ENCODE measurements at places on chromosomes 5 and 9.
A peak's percentile ranks its signal among the peaks of the same experiment; 100 is the strongest.

DNA sequence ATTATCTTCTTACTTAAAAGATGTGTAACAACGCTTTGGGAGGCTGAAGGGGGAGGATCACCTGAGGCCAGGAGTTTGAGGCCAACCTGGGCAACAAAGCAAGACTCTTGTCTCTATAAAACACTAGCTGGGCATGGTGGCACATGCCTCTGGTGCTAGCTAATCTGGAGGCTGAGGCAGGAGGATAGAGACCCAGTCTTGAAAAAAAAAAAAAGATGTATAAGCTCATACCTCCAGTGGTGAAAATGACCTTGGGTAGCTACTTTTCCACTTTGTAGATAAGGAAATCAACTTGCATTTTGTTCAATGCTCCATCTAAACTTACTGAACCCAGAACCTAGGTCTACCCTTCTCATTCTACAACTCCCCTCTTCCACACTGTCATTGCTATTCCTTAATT is 16.6 kb downstream of the ARRDC3 start:
- no peak for DNase-seq

- DNase-seq: no peak
These were observed 56.6 kb upstream of the CAMK4 start for GRCh38 chr5:111167551-111167950.

DNA sequence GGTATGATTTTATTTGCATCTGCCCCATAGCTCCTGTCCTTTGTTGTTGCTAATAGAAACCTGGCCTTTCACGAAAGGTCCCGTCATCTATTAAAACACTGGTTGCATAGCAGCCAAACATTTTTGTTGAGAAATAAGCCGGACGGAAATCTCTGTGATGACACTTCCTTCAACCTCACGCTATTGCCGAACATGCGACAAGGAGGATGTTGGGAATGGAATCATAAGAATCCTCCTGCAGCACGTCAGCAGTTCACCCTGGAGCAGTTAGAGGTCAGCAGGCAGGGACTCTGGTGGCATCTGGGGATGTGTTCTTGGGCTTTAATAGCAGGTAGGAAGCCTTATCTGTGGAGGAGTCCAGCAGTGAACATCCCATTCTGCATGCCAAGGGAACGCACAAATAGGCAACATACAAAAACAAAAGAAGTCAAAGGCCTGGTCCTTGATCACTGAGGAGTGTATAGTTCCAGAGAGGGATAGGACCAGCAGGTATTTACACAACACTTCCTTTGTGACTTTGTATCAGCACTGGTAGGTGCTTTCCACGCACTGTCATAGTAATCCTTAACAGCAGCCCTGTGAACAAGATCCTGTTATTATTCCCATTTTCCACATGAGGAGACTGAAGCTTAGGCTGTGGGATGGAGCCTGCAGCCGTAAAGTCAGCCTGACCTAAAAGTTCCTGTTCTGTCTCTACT is 33.4 kb downstream of the ARHGAP26 start:
- DNase-seq: no peak

DNA sequence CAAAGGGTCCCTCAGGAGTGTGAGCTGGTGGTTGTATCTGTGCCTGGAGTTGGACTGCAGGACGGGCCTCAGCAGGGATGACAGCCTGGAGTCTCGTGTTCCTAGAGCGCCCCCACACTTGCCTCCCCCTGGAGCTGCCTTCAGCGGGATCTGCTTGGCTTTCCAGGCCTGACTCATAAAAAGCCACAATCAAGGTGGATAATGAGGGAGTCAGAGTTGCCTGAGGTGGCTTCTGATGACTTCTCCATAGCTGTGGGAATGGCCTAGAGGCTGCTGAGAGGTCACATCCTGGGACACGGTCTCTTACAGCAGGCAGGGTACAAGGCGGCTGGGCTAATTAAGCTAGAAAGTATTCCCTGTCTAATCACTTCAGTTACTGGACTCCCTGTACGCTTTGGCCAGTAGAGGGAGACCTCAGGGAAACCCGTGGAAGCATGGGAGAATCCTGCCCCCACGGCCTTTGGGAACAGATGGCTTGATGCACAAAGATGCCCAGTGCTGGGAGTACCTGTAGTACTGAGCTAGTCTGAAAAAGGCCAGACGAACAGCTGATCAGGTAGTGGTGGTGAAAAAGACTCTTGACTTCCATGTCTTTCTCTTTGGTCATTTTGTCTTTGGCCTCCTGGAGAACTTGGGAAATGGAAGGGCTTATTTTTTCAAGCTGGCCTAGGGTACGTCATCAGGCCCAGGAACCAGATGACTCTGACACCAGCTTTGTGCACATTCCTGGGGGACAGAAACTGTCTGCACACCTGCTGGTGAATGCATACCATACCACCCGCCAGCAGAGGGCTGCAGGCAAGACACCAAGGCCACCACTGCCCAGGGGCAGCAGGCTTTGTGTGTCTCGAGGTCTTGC is 16.1 kb upstream of the FRRS1L start:
- peak; percentile 8 for DNase-seq

GRCh38 chr5:101948615-101949014 is 347.5 kb downstream of the SLCO4C1 start:
- no peak for DNase-seq

GRCh38 chr9:112670991-112671625 is 46.8 kb downstream of the INIP start:
- no peak for DNase-seq

All from activated T-cell treated with anti-CD3 and anti-CD28 coated beads for 48 hours (primary cell).